ENCODE measurements at places on chromosomes 2 and 18. TPM values are rescaled to one million over a fixed set of nuclear protein-coding genes. Genes with fewer than 3 reads are reported as not detected.

DNA sequence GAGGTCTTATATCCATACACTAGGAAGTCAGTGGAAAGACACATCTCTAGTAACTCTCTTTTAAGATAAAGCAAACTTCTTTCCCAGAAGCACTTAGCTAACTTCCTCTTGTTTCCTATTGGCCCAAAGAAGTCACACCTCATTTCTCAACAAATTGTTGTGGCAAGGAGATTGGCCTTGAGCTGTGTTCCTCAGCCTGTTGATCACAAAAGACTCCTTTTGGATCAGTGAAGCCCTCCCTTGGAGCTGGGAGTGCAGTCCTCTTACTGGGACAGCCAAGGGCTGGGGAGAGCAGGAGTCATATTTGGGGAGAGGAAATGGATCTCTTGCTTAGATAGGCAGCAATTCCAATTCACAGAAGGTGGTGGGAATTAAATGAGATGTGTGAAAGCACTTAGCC lies 51.2 kb upstream of the DAPL1 start:
- H3K27me3 ChIP-seq, result peaks cover 7% of the 10 kb centered on the region
- no peak for DNase-seq
- no peaks in the 10 kb centered on the region for H3K36me3 ChIP-seq
- no peak overlapping the region for H3K4me3 ChIP-seq
- no peaks in the 10 kb centered on the region for H3K4me1 ChIP-seq
- no peak overlapping the region for H3K27ac ChIP-seq

GRCh38 chr2:168241208-168241607 lies 6.2 kb downstream of the STK39 start:
- no peaks in the 10 kb centered on the region for H3K27me3 ChIP-seq
- peaks cover 48% of the 10 kb centered on the region for H3K4me1 ChIP-seq
- DNase-seq, result no peak
- H3K4me3 ChIP-seq, result no peak overlapping the region

- peak overlapping the region; percentile 45 for H3K27ac ChIP-seq
- H3K4me3 ChIP-seq, result no peak overlapping the region
- no peak for DNase-seq
- H3K4me1 ChIP-seq, result peaks cover 5% of the 10 kb centered on the region
- H3K27me3 ChIP-seq, result no peaks in the 10 kb centered on the region
Observed at GRCh38 chr2:88614497-88615157, 12.6 kb downstream of the EIF2AK3 start.

- no peak overlapping the region for H3K27ac ChIP-seq
- no peaks in the 10 kb centered on the region for H3K36me3 ChIP-seq
- no peak overlapping the region for H3K4me3 ChIP-seq
Observed at GRCh38 chr2:127342101-127342500, 45.7 kb downstream of the MAP3K2 start.

DNA sequence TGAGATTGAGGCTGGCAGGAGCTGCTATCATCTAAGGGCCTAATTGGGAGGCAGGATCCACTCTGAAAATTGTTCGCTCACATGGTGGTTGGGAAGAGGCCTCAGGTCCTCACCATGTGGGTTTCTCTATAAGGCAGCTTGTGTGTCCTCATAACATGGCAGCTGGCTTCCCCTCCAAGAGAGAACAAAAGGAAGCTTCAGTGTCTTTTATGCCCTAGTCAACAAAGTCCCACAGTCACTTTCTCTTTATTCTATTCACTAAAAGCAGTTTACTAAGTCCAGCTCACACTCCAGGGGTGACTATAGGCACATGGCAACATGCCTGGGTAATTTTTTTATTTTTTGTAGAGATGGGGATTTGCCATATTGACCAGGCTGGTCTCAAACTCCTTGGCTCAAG lies 5.8 kb upstream of the ITGAV start:
- peaks cover 7% of the 10 kb centered on the region for H3K4me1 ChIP-seq
- H3K27me3 ChIP-seq, result no peaks in the 10 kb centered on the region
- no peak overlapping the region for H3K4me3 ChIP-seq
- H3K36me3 ChIP-seq, result no peaks in the 10 kb centered on the region

GRCh38 chr2:9196637-9197036 lies 10.0 kb upstream of the ASAP2 start:
- DNase-seq, result no peak
- no peaks in the 10 kb centered on the region for H3K36me3 ChIP-seq
- no peak overlapping the region for H3K27ac ChIP-seq
- no peak overlapping the region for H3K4me3 ChIP-seq

- no peaks in the 10 kb centered on the region for H3K36me3 ChIP-seq
- peak overlapping the region; percentile 79 for H3K27ac ChIP-seq
- H3K4me3 ChIP-seq, result no peak overlapping the region
- DNase-seq, result peak; percentile 60
Observed at GRCh38 chr2:47218899-47219525, 63.9 kb upstream of the STPG4 start.

DNA sequence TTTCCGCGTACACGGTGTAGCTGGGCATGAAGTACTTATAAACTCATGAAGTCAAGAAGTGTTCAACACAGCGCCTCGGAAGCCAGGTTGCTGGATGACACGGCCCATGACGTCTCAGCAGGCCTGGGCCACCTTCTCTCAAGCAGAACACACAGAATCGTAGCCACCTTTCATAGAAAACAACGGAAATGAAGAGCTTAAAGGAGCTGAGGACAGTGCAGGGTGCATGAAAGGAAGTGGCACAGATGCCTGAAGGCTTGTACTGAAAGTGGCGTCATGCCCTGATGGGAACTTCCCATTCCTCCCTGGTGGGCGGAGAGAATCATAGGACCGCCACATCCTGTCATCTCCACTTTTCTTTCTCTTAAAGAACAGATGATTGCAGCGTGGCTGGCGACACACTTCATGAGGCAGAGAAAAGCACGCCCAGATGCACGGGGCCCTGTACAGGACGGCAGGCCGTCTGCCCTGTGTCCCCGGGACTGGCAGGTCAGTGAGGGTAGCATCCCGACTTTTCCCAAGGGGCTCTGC lies 31.1 kb downstream of the HDAC4 start:
- H3K4me1 ChIP-seq, result no peaks in the 10 kb centered on the region
- no peak overlapping the region for H3K27ac ChIP-seq
- DNase-seq, result no peak
- H3K4me3 ChIP-seq, result no peak overlapping the region
- no peaks in the 10 kb centered on the region for H3K36me3 ChIP-seq

- H3K36me3 ChIP-seq, result no peaks in the 10 kb centered on the region
- no peak overlapping the region for H3K27ac ChIP-seq
- H3K27me3 ChIP-seq, result no peaks in the 10 kb centered on the region
Observed at GRCh38 chr18:55290898-55291297, 297.1 kb downstream of the TCF4 start.

The ABCG5 gene
- 1.8 TPM for polyA plus RNA-seq

DNA sequence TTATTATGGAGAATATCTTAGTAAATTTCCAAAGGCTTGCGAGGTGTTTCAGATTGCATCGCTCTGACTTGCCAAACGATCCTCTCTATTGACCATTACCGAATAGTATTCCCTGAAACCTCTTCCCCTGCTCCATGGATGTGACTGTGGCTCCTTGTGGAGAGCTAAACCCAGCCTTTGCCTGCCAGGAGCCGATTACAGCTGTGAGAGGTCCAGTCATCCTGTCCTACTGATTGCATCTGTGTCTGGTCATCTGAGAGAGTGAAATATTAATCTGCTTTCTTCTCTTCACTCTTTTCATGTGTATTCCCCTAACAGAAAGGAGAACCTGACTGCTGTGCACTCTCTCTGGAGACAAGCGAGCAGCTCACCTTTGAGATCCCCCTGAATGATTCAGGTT lies 523.9 kb upstream of the NRP2 start:
- H3K4me1 ChIP-seq, result no peaks in the 10 kb centered on the region
- no peak for DNase-seq
- H3K27ac ChIP-seq, result no peak overlapping the region
- H3K4me3 ChIP-seq, result no peak overlapping the region
- H3K36me3 ChIP-seq, result no peaks in the 10 kb centered on the region
- no peaks in the 10 kb centered on the region for H3K27me3 ChIP-seq

- H3K4me1 ChIP-seq, result no peaks in the 10 kb centered on the region
- no peak for DNase-seq
- no peak overlapping the region for H3K27ac ChIP-seq
- H3K4me3 ChIP-seq, result no peak overlapping the region
Observed at GRCh38 chr2:136135921-136136906, 18.3 kb upstream of the CXCR4 start.

- no peak for DNase-seq
- no peak overlapping the region for H3K4me3 ChIP-seq
- no peaks in the 10 kb centered on the region for H3K4me1 ChIP-seq
- H3K36me3 ChIP-seq, result no peaks in the 10 kb centered on the region
- H3K27me3 ChIP-seq, result no peaks in the 10 kb centered on the region
- no peak overlapping the region for H3K27ac ChIP-seq
Observed at GRCh38 chr2:134081238-134081938, 172.5 kb upstream of the MGAT5 start.

The ARHGEF33 gene
- 0.31 TPM for polyA plus RNA-seq

GRCh38 chr2:46042207-46042637 lies 255.0 kb upstream of the EPAS1 start:
- peak overlapping the region; percentile 18 for H3K27ac ChIP-seq
- no peak overlapping the region for H3K4me3 ChIP-seq
- DNase-seq, result no peak
- peaks cover 34% of the 10 kb centered on the region for H3K4me1 ChIP-seq

DNA sequence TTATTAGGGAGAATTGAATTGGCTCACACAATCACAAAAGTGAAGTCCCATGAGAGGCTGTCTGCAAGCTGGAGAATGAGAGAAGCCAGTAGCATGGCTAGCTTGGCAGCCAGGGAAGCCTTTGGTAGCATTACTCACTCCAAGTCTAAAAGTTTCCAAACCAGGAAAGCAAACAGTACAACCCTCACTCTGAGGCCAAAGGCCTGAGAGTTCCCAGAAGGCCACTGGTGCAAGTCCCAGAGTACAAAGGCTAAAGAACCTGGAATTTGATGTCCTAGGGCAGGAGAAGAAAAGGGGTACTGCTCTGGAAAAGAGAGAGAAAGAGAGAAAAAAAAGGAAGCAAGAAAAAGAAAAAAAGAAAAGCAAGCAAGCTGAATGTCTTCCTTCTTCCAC lies 318.2 kb downstream of the RND3 start:
- H3K27me3 ChIP-seq, result no peaks in the 10 kb centered on the region
- H3K4me1 ChIP-seq, result peaks cover 21% of the 10 kb centered on the region
- peak; percentile 51 for DNase-seq
- H3K4me3 ChIP-seq, result no peak overlapping the region
- peak overlapping the region; percentile 33 for H3K27ac ChIP-seq

GRCh38 chr2:20013126-20013849 lies 820 bp upstream of the MATN3 start:
- H3K4me1 ChIP-seq, result peaks cover 7% of the 10 kb centered on the region
- H3K36me3 ChIP-seq, result no peaks in the 10 kb centered on the region
- H3K27ac ChIP-seq, result peak overlapping the region; percentile 55

GRCh38 chr2:46955764-46956163 lies 40.2 kb upstream of the MCFD2 start:
- H3K4me3 ChIP-seq, result no peak overlapping the region
- peaks cover 16% of the 10 kb centered on the region for H3K4me1 ChIP-seq
- H3K27ac ChIP-seq, result peak overlapping the region; percentile 94
- H3K27me3 ChIP-seq, result no peaks in the 10 kb centered on the region

Measured in hepatocyte (in vitro differentiated cells).